ENCODE measurements at places on chromosomes 3 and 15. TPM values are rescaled to one million over a fixed set of nuclear protein-coding genes. Genes with fewer than 3 reads are reported as not detected.
A peak's percentile ranks its signal among the peaks of the same experiment; 100 is the strongest.

DNA sequence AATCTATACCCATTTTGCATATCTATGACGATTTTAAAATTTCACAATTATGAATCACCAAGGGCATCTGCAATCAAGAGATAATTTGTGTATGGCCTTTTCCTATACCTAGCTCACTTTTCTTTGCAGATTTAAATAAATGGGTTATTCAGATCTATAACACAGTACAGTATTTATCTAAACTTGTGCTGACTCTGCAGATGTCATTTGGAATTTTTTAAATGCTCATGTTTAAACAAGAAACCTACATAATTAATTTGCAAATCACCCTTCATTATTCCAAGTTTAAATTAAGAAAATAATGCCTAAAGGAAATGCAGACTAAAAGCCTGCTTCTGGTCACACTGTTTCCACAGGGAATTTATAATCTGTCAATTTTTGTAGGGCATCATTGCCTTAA lies 284.2 kb downstream of the SI start:
- no peaks in the 10 kb centered on the region for H3K4me1 ChIP-seq
- no peak overlapping the region for H3K27ac ChIP-seq
- H3K4me3 ChIP-seq: no peak overlapping the region
- H3K36me3 ChIP-seq: no peaks in the 10 kb centered on the region
- H3K27me3 ChIP-seq: no peaks in the 10 kb centered on the region
- no peak for DNase-seq

DNA sequence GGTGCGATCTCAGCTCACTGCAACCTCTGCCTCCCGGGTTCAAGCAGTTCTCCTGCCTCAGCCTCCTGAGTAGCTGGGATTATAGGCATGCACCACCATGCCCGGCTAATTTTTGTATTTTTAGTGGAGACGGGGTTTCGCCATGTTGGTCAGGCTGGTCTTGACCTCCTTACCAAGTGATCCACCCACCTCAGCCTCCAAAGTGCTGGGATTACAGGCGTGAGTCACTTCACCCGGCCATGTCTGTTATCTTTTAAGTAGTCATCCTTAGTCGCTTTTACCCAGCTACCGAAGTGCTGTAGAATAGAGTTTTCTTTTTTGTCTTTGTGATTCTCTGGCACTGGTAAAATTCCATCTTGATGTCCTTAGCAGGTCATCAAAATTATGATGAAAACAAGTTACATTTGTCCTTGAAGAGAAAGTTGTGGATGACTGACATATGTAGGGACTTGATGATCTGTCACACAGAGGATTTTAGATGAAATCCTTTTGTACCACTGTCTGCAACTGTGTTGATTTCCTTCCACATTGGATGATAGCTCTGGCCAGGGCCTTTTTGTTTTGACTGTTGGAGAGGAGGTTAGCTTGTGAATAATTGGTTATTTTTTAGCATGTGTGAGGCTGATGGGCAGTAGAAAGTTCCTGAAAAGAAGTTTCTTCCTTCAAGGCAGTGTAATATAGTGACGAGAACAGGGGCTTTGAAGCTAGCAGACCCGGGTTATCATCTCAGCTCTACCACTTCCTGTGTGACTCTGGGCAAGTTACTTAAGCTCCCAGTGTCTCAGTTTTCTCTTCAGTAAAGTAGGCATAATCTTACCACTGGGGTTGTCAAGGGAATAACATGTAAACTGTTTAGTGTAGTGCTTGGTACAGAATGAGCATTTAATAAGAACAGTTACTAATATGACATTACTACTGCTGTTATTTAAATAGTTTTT lies 18.8 kb downstream of the ATG7 start:
- no peaks in the 10 kb centered on the region for H3K36me3 ChIP-seq
- H3K27me3 ChIP-seq: no peaks in the 10 kb centered on the region
- peak; percentile 75 for DNase-seq
- H3K27ac ChIP-seq: peak overlapping the region; percentile 92
- peaks cover 54% of the 10 kb centered on the region for H3K4me1 ChIP-seq

The AQP9 gene
- total RNA-seq: 0.56 TPM

DNA sequence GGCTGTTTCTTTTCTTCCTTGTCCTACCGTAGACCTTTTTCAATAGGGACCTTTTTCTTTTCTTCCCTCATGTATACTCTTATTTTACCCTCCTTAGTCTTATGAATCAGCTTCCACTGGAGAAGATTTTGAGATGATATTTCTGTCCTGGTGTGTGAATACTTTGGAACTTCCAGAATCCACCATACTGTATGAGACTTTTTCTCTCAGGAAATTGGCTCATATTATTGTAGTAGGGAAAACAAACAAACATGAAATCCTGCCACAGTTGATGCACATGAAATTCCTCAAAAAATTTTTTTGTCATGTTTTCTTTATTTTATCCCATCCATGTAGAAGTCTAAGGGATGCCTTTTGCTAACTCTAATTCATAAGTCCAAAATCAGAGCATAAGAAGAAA lies 289.3 kb upstream of the PLSCR5 start:
- no peaks in the 10 kb centered on the region for H3K36me3 ChIP-seq
- H3K27ac ChIP-seq: no peak overlapping the region
- no peaks in the 10 kb centered on the region for H3K27me3 ChIP-seq
- no peak overlapping the region for H3K4me3 ChIP-seq
- no peaks in the 10 kb centered on the region for H3K4me1 ChIP-seq

GRCh38 chr3:39013289-39013688 lies 38.5 kb downstream of the SCN11A start:
- H3K4me3 ChIP-seq: no peak overlapping the region
- H3K27ac ChIP-seq: no peak overlapping the region

The PROS1 gene
- total RNA-seq: not detected

The CSTA gene
- total RNA-seq: not detected

The ADAMTS17 gene
- 0.59 TPM for total RNA-seq

DNA sequence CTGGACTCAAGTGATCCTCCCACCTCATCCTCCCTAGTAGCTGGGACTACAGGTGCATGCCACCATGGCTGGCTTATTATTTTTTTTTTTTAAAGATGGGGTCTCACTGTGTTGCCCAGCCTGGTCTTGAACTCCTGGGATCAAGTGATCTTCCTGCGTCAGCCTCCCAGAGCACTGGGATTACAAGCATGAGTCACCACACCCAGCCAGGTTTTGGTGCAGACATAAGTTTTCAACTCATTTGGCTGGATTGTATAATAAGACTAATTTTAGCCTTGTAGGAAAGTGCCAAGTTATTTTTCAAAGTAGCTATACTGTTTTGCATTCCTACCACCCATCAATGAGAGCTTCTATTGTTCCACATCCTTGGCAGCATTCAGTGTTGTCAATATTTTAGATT lies 32.1 kb downstream of the BUB1B start:
- no peak overlapping the region for H3K27ac ChIP-seq
- no peak for DNase-seq
- no peaks in the 10 kb centered on the region for H3K27me3 ChIP-seq
- peaks cover 13% of the 10 kb centered on the region for H3K4me1 ChIP-seq
- H3K4me3 ChIP-seq: no peak overlapping the region
- no peaks in the 10 kb centered on the region for H3K36me3 ChIP-seq

- H3K27me3 ChIP-seq: no peaks in the 10 kb centered on the region
- peaks cover 21% of the 10 kb centered on the region for H3K4me1 ChIP-seq
- DNase-seq: peak; percentile 70
- no peaks in the 10 kb centered on the region for H3K36me3 ChIP-seq
- H3K4me3 ChIP-seq: peak within 1 kb of the TSS; percentile 91
These were observed at the start of gene UBA7 for GRCh38 chr3:49813497-49814174. TSS of gene UBA7 (minus strand) at chr3:49813953. CDS start at chr3:49813787, 166 bp downstream.

DNA sequence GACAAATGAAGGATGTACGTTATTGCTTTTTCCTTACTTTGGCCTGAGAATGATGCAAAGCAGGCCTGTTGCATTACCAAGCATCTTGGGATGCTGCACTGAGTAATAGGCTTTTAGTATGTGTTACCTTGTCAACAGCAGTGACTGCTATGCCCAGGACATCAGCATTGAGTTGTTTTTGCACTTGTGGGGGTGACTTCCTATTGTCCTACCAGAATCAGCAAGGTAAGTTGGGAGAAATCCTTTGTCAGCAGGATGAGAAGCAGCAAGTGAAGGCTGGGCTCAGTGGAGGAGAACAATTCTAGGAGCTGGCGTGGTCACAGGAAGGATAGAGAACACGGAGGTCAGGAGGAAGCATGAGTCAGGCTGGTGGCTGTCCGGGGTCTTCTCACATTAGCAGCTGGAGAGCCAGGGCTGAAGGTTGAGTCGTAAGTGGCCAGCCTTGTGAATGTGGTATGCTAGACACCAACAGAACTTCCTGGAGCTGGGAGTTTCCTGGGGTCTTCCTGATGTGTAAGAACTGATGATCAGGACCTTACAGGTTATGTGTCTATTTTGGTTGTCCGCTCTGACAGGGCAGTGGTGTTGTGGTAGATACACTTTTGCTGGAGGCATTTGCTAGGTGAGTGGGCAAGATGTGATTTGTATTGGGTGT lies 142.7 kb downstream of the FNDC3B start:
- peak overlapping the region; percentile 76 for H3K4me3 ChIP-seq
- H3K4me1 ChIP-seq: peaks cover 64% of the 10 kb centered on the region
- peaks cover 13% of the 10 kb centered on the region for H3K36me3 ChIP-seq
- peak overlapping the region; percentile 91 for H3K27ac ChIP-seq

DNA sequence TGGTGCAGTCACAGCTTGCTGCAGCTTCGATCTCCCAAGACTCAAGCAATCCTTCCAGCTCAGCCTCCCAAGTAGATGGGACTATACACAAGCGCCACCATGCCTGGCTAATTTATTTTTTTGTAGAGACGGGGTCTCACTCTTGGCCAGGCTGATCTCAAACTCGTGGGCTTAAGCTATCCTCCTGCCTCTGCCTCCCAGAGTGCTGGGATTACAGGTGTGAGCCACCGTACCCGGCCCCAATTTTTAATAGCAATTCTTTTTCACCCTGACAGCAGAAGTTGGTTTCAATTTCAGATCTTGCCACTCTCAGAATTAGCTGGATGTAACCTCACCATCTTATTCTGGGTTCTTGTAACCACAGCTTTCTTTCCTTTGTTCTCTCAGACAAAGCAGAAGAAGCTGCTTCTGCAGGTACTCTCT lies 64.8 kb downstream of the TRIM71 start:
- H3K27me3 ChIP-seq: peaks cover 24% of the 10 kb centered on the region
- peaks cover 12% of the 10 kb centered on the region for H3K4me1 ChIP-seq
- no peak overlapping the region for H3K27ac ChIP-seq
- no peak for DNase-seq
- no peaks in the 10 kb centered on the region for H3K36me3 ChIP-seq

The STXBP5L gene
- total RNA-seq: not detected

- no peak overlapping the region for H3K4me3 ChIP-seq
- H3K36me3 ChIP-seq: no peaks in the 10 kb centered on the region
- DNase-seq: no peak
- H3K27ac ChIP-seq: no peak overlapping the region
- no peaks in the 10 kb centered on the region for H3K27me3 ChIP-seq
These were observed 11.1 kb upstream of the ROPN1B start for GRCh38 chr3:125957674-125958510.

Data from natural killer cell treated with Interleukin-12 subunit alpha and Interleukin-12 subunit beta and Interleukin-15 and Interleukin-18, amount 100 ng/mL, for 72 hours (primary cell).